ENCODE measurements at places on chromosomes 12 and 14.

- DNase-seq = no peak
Observed at GRCh38 chr12:40825156-40825555, 132.9 kb downstream of the CNTN1 start.

DNA sequence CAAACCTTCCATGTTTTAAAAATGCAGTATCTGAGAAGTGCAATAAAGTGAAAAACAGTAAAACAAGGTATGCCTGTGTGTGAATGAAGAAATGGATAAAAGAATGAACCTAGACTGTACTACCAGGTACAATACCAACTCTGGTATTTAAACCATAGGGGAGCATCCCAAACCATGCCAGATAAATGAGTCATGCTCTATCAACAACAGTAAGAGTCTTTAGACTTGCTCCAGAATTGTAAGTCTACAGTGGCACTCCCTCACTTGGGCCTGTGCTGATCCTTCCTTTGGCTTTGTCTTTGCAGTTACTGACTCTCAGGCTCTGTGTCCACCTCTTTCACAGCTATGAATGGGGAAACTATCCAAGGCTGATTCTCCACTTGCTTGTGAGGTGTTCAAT lies 38.1 kb downstream of the BBS10 start:
- no peak for DNase-seq

- no peak for DNase-seq
Observed at GRCh38 chr12:63912651-63913050, 68.2 kb downstream of the SRGAP1 start.

GRCh38 chr14:71235875-71236274 lies 328.6 kb downstream of the PCNX1 start:
- DNase-seq = no peak

- DNase-seq = no peak
Observed at GRCh38 chr14:56798447-56799342, 11.6 kb downstream of the OTX2 start.

GRCh38 chr14:74109369-74109768 lies 24.6 kb downstream of the LIN52 start:
- DNase-seq = no peak

DNA sequence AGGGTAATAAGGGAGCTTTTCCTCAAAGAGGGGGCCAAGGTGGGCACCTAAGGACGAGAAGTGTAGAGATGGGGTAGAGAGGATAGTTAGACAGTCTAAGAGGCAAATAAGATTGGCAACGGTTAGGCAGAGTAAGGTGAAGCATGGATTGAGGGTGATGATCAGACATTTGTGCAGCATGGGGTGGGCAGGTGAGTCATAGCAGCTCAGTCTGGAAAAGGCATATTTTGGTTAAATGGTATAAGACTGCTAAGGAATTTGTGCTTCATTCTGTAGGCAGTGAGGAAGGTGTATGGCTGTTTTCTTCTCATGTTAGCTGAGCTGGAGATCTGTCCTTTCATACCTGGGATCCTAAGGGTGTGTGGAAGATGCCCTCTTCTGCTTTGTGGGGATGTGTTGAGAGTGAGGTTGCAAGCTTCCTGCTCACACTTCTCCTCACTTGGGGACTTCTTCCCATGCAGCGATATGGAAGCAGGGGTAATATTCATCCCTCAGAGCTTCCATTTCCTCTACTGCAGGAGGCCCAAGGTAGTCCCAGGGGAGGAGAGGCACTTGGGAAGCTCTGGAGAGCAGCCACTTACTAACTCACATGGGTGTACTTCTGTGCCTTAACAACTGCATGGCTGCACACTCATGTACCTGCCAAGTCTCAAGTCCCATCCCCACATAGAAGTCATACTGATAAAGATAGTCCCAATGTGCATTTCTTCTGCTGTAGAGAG lies 28.9 kb downstream of the GSG1 start:
- DNase-seq = no peak

GRCh38 chr12:262817-263216 lies at the start of gene SLC6A13:
SLC6A13 (minus strand) TSS chr12:262836; CDS start chr12:260052, 2,784 bp downstream.
- DNase-seq = no peak

DNA sequence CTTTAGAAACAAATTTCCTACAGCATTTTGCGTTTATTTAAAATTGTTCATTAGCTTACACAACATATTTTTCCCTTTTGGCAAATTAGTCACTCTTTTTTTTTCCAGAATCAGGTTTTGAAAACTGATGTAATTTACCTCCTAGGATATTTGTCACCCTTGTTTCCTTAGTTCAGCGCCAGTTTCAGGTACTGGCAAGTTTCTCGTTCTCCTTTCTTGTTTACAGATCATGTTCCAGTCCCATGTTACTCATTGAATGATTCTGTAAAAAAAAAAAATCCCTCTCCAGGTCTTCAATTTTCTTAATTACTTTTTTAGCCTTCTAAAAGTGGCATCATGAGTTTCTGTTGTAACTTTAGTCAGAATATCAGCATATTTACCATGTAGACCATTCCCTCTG lies 2.7 kb downstream of the PPP4R4 start:
- no peak for DNase-seq

Measured in memory B cell (primary cell).